CD8-positive, alpha-beta memory T cell (primary cell): ENCODE measurements at places on chromosomes 1 and 21. TPM values are rescaled to one million over a fixed set of nuclear protein-coding genes. Genes with fewer than 3 reads are reported as not detected.

Gene HCN3
- total RNA-seq: 3.7 TPM

Gene PSMA5
- total RNA-seq: 207 TPM

Gene OPTC
- total RNA-seq: not detected

Gene LCE3D
- total RNA-seq: not detected

Gene RGS8
- not detected for total RNA-seq

Gene AIM2
- 41.1 TPM for total RNA-seq

Gene TCP10L
- total RNA-seq: not detected

Gene TCHH
- total RNA-seq: 0.11 TPM

Gene OR2T33
- not detected for total RNA-seq

Gene F13B
- total RNA-seq: not detected

Gene RUNX1
- total RNA-seq: 41.5 TPM

DNA sequence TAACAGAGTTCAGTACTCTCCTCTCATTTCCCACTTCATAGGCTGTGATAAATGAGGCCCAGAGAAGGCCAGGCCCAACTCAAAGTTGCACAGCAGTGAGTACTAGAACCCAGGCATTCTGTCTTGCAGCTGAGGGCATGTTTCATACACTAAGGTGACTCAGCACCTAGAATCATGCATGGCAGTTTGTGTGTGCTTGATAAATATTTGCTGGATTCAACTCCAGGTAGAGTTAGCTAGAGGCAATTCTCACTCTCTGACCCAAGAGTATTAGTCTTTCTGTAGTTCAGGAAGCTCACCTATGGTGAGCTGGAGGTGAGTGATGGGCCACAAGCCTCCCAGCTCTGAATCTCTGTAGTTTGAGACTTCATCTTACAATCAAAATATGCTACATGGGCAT is 10.7 kb downstream of the NKAIN1 start:
- no peak overlapping the region for H3K27ac ChIP-seq
- H3K4me3 ChIP-seq: no peak overlapping the region
- no peak for DNase-seq

DNA sequence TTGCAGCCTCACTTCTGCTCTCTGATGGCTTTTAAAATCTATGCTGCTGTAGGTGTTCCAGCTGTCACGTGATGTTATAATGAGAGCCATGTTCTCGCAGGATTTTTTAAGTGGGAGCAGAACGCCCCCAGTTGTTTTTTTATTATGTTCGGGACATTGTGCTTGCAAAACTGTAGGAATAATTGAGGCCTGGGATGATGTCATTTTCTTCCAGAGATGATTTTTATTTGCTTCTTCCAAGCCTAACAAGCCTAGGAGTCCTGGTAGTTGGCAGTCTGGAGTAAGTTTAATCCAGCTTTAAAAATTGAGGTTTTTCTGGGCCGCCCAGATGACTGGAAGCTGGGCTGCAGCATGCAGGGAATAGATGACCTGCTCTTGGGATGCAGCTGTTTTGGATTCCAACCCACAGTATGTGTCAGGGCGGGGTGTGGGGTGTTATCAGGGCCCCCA is 34.6 kb upstream of the CHIT1 start:
- no peaks in the 10 kb centered on the region for H3K27me3 ChIP-seq
- H3K27ac ChIP-seq: no peak overlapping the region
- no peak for DNase-seq
- H3K4me3 ChIP-seq: no peak overlapping the region

- H3K4me1 ChIP-seq: no peaks in the 10 kb centered on the region
- H3K27ac ChIP-seq: no peak overlapping the region
- no peak for DNase-seq
- H3K4me3 ChIP-seq: no peak overlapping the region
Observed at GRCh38 chr1:97630948-97631347, 289.9 kb downstream of the DPYD start.

DNA sequence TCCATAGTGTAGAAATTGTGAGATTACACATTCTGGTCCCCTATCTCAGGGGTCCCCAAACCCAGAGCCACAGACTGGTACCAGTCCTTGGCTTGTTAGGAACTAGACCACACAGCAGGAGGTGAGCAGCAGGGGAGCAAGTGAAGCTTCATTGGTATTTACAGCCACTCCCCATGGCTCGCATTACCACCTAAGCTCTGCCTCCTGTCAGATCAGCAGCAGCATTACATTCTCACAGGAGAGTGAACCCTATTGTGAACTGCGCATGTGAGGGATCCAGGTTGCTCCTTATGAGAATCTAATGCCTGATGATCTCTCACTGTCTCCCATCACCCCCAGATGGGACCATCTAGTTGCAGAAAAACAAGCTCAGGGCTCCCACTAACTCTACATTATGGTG is 229.7 kb upstream of the IRF2BP2 start:
- peaks cover 39% of the 10 kb centered on the region for H3K4me1 ChIP-seq
- H3K36me3 ChIP-seq: no peaks in the 10 kb centered on the region
- no peaks in the 10 kb centered on the region for H3K27me3 ChIP-seq
- no peak overlapping the region for H3K4me3 ChIP-seq

DNA sequence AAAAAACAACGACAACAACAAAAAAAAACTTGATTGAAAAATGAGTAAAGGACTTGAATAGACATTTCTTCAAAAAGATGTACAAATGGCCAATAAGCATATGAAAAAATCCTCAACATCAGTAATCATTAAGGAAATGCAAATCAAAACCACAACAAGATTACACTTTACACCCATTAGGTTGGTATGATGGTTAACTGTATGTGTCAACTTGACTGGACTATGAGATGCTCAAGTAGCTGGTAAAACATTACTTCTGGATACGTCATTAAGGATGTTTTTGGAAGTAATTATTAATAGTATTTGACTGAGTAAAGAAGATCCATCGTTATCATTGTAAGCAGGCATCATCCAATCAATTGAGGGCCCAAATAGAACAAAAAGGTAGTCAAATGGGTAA is 34.9 kb upstream of the LYPLAL1 start:
- no peaks in the 10 kb centered on the region for H3K4me1 ChIP-seq
- H3K4me3 ChIP-seq: no peak overlapping the region
- H3K27me3 ChIP-seq: no peaks in the 10 kb centered on the region
- no peaks in the 10 kb centered on the region for H3K36me3 ChIP-seq

DNA sequence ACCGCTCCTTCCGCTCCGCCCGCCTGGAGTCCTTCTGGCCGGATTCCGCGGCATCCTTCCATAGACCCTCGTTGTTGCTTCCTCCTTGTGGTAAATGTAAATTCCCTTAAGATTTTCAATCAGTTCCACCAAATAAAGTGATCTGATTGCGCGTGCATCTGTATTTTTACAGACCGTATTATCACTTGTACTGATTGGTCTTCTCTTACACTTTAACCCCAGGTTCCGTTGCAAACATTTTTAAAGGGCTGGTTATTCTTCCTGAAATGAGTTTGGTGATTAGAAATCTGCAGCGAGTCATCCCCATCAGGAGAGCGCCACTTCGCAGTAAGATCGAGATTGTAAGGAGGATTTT is 483 bp downstream of the YBEY start:
- peaks cover 36% of the 10 kb centered on the region for H3K4me1 ChIP-seq
- H3K4me3 ChIP-seq: peak overlapping the region; percentile 69
- peak overlapping the region; percentile 70 for H3K27ac ChIP-seq
- no peak for DNase-seq
- no peaks in the 10 kb centered on the region for H3K27me3 ChIP-seq

GRCh38 chr1:44654621-44655187 is 19.6 kb downstream of the TMEM53 start:
- H3K27ac ChIP-seq: no peak overlapping the region
- no peaks in the 10 kb centered on the region for H3K27me3 ChIP-seq
- no peaks in the 10 kb centered on the region for H3K4me1 ChIP-seq
- DNase-seq: no peak

DNA sequence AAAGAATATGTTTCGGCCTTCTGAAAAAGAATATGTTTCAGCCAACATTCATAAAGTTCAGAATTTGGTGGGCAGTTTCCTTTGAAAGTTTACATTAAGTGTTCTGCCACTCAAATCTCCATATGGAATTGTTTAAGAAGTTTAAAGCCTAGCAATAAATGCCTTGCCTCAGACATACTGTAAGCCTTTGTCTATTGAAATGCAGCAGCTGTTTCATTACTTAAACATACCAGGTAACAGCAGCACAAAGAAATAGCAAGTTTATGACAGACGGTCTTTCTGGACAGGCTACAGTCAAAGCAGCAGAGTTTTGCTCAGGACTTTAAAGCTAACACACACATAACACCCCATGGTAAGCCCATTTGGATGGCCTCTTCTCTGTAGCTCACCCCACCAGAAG is 38.5 kb upstream of the C1orf105 start:
- H3K4me1 ChIP-seq: peaks cover 21% of the 10 kb centered on the region
- no peak overlapping the region for H3K4me3 ChIP-seq
- DNase-seq: no peak
- no peaks in the 10 kb centered on the region for H3K36me3 ChIP-seq
- no peaks in the 10 kb centered on the region for H3K27me3 ChIP-seq
- no peak overlapping the region for H3K27ac ChIP-seq

GRCh38 chr1:39410915-39411436 is 80.5 kb upstream of the BMP8A start:
- DNase-seq: peak; percentile 30
- no peak overlapping the region for H3K27ac ChIP-seq
- H3K36me3 ChIP-seq: no peaks in the 10 kb centered on the region
- H3K4me3 ChIP-seq: no peak overlapping the region

- no peaks in the 10 kb centered on the region for H3K36me3 ChIP-seq
- peaks cover 15% of the 10 kb centered on the region for H3K4me1 ChIP-seq
- no peak overlapping the region for H3K4me3 ChIP-seq
- no peak for DNase-seq
- H3K27ac ChIP-seq: no peak overlapping the region
- no peaks in the 10 kb centered on the region for H3K27me3 ChIP-seq
Observed at GRCh38 chr1:109784551-109785252, 21.0 kb upstream of the EPS8L3 start.

DNA sequence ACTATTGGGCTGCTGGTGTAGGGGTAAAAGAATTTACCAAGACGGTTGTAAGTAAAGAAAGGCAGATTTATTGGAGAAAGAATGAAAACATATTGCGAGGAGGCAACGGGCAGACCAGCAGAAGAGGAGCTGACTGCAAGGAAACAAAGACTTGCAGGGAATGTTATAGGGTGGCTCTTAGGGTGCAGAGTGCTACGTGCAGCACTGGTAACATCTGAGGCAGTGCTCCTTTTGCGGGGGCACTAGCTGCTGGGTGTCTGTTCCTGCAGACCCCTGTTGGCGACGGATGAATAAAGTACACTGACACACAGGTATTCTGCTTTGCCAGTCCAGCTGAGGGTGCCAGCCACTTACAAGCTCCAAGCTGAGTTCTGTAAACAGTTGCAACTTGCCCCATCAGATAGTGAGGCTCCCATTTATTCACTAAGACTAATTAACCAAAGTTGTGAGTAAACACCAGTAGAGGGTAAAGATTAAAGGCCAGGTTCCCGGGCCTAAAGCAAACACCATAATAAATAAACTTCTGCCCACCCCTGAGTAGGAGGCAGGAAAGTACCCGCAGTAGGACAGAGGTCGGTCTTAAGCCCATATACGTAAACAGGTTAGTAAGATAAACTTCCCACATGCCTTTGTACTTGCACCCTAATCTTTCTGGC is 140.2 kb upstream of the KCNK1 start:
- no peak overlapping the region for H3K27ac ChIP-seq
- H3K4me3 ChIP-seq: no peak overlapping the region
- no peaks in the 10 kb centered on the region for H3K36me3 ChIP-seq
- H3K27me3 ChIP-seq: peaks cover 3% of the 10 kb centered on the region
- H3K4me1 ChIP-seq: no peaks in the 10 kb centered on the region

DNA sequence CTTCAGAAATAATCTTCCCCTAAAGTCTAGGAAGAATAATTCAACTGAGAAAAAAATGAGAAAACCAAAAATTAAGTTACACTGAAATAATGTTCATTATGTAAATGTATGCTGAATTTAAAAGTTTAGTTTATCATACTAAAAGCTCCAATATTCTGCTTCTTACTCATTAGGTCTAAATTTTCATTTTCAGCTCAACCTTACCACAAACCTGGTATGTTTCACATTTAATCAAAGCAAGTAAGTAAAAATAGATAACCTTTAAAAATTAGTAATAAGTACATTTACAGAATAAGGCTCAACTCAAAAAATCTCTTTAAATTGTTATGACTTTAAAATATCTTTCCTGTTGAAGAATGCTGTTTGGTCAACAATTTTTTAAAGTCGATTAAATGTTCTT is 15.0 kb downstream of the BTG3 start:
- H3K36me3 ChIP-seq: peaks cover 7% of the 10 kb centered on the region
- no peak overlapping the region for H3K4me3 ChIP-seq
- no peak overlapping the region for H3K27ac ChIP-seq
- H3K4me1 ChIP-seq: no peaks in the 10 kb centered on the region
- DNase-seq: no peak

- no peaks in the 10 kb centered on the region for H3K27me3 ChIP-seq
- H3K27ac ChIP-seq: no peak overlapping the region
- peaks cover 33% of the 10 kb centered on the region for H3K4me1 ChIP-seq
Observed at GRCh38 chr1:92365378-92366039, 66.7 kb downstream of the RPAP2 start.

DNA sequence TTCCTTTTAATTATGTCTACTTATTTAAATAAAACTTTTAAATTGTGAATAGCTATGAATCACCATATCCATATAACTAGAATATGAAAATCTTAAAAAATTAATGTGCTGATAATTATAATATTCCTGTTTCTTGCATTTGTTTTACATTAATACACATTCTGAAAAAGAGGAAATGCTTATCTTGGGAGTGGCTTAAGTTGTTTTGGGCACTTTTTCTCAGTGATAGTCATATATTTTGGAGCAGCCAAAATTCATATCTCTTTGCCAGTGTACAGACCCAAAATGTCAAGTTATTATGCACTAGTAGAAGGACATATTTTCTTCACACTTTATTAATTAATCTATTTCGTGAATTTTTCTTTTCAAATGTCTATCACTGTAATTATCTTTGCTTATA is 838.5 kb downstream of the USP25 start:
- DNase-seq: no peak
- no peaks in the 10 kb centered on the region for H3K36me3 ChIP-seq
- no peaks in the 10 kb centered on the region for H3K4me1 ChIP-seq
- no peak overlapping the region for H3K27ac ChIP-seq

DNA sequence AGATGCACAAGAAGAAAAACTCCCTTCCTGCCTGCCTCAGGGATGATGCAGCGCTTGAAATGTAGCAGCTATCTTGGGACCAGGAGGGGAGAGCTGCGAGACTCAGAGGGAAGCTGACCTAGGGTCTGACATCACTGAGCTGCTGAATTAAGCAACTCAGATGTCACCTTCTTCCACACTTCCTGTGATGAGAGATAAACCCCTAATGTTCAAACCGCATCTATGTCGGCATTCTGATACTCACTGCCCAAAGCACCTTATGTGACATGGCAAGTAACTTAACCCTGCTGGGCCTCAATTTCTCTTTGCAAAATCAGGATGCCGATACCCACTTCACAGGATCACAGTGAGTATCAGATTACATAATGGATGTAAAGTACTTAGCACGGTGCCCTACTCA is 9.1 kb upstream of the AK2 start:
- no peaks in the 10 kb centered on the region for H3K36me3 ChIP-seq
- H3K4me3 ChIP-seq: no peak overlapping the region
- peak; percentile 11 for DNase-seq
- peaks cover 5% of the 10 kb centered on the region for H3K4me1 ChIP-seq

GRCh38 chr1:9900142-9901043 is 9.7 kb downstream of the CTNNBIP1 start:
- no peaks in the 10 kb centered on the region for H3K27me3 ChIP-seq
- no peak overlapping the region for H3K27ac ChIP-seq
- DNase-seq: no peak
